ENCODE measurements at places on chromosomes 3 and 15. TPM values are rescaled to one million over a fixed set of nuclear protein-coding genes. Genes with fewer than 3 reads are reported as not detected.

- DNase-seq = no peak
Observed at GRCh38 chr3:43290956-43291355, 4.6 kb downstream of the SNRK start.

GRCh38 chr15:39084674-39085530, 496.0 kb upstream of the THBS1 start:
- DNase-seq = no peak

MINDY2 gene
- total RNA-seq = 29.8 TPM

GRCh38 chr3:184345317-184346144, 8.1 kb downstream of the FAM131A start:
- no peak for DNase-seq

GPR176 gene
- 1.7 TPM for total RNA-seq

GRCh38 chr15:62964251-62964650, 78.3 kb upstream of the TPM1 start:
- DNase-seq = no peak

Data from esophagus muscularis mucosa (tissue), 4 donors.